ENCODE measurements at places on chromosomes 6 and 20.
A peak's percentile ranks its signal among the peaks of the same experiment; 100 is the strongest.

- DNase-seq: no peak
Measured at GRCh38 chr6:115271434-115271833, 789.3 kb downstream of the FRK start.

DNA sequence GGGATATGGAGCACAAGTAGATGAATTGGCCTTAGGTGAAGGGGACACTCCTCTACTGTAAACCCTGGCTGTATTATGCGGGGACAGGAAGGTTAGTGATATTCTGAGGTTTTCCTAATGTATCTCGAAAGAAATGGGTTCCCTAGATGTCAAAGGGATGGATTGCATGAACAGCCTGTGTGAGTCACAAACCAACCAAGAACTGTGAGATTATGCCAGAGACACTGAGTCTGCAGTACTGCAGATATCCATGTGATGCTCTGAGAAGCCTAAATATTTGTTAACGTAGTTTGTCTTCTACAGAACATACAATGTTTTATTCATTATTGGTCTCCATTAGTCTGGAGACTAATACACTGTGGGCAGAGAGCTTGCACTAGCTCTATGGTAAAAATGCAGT is 182.2 kb downstream of the AKAP7 start:
- no peak for DNase-seq

DNA sequence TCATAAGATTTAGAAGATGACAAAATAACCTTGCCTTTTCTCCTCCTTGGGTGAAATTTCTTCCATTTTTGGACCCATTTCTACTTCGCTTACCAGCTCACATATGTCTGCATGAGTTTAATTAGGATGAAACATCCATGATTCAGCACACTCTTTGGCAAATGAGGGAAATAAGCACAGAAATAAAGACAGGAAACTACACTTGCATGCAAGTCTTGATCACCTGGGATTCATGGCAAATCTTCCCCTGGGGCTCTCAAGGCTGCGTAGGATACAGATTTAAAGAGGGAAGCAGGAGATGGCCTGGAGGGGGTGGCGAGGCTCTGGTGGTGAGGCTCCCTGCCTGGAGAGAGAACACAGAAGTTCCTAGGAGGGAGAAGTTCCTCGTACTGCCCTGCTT is 147.8 kb downstream of the EDN3 start:
- DNase-seq: no peak

GRCh38 chr6:169794317-169795055 is 43.1 kb downstream of the ERMARD start:
- DNase-seq: no peak

- DNase-seq: no peak
Measured at GRCh38 chr20:48758206-48758820, 69.5 kb downstream of the PREX1 start.

GRCh38 chr6:73364549-73364948 is 2.1 kb downstream of the KHDC3L start:
- DNase-seq: no peak

DNA sequence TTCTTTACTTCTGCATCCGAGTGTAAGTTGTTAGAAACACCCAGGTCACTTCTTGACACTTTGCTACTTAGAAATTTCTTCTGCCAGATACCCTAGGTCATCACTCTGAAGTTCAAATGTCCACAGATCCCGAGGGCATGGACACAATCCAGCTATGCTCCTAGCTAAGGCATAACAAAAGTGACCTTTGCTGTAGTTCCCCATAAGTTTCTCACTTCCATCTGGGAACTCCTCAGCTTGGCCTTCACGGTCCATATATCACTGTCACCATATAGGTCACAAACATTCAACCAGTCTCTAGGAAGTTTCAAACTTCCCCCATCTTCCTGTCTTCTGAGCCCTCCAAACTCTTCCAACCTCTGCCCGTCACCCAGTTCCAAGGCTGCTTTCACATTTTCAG is 65.3 kb downstream of the IRF4 start:
- DNase-seq: no peak

GRCh38 chr20:63186528-63187316 is 29.2 kb downstream of the YTHDF1 start:
- DNase-seq: no peak

DNA sequence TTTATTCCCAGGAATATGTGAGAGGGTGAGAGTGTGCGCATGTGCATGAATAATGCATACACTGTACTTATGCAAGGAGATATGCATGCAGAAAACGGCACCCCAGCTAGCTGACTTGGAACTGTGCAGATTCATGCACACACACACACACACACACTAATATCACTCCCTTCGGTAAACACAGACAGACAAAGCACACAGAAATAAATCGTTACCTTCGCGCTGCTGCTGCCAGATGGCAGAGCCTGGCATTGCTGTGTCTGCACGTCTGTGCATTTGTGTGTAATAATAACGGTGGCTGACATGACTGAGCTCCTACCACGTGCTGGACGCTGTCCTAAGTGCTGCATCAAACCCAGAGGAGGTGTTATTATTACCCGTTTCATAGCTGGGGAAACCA is 36.8 kb downstream of the PREX1 start:
- no peak for DNase-seq

DNA sequence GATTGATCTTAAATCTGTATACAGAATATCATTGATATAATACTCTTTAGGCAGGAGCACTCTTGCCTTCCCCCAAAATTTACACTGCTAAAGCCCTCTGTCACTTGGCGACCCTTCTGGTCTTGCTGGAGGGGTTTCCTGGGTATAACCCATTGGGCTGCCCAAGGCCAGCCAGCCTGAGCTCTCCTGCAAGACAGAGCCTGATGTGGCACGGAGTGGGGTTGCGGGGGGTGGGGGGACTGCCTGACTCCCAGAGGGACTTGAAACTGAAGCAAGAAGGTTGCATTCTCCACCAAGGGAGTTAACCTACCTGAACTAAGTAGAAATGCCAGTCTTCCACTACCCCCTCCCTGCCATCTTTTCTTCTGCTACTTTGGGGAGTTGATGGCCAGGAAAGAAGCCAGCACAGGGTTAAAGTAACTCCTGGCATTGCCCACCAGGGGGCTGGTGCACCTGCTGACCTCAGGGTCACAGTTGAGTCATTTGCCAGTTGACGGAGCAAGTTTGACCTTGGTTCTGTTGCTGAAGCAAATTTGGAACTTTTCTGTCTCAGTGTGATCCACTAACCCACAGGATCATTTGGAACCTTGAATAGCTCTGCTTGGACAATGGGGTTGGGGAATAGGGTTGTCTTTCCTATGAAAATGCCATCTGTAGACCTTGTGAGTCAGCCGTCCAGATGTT is 79.4 kb downstream of the ASXL1 start:
- peak; percentile 30 for DNase-seq

GRCh38 chr20:38166703-38167233 is 1.7 kb upstream of the TGM2 start:
- DNase-seq: no peak

DNA sequence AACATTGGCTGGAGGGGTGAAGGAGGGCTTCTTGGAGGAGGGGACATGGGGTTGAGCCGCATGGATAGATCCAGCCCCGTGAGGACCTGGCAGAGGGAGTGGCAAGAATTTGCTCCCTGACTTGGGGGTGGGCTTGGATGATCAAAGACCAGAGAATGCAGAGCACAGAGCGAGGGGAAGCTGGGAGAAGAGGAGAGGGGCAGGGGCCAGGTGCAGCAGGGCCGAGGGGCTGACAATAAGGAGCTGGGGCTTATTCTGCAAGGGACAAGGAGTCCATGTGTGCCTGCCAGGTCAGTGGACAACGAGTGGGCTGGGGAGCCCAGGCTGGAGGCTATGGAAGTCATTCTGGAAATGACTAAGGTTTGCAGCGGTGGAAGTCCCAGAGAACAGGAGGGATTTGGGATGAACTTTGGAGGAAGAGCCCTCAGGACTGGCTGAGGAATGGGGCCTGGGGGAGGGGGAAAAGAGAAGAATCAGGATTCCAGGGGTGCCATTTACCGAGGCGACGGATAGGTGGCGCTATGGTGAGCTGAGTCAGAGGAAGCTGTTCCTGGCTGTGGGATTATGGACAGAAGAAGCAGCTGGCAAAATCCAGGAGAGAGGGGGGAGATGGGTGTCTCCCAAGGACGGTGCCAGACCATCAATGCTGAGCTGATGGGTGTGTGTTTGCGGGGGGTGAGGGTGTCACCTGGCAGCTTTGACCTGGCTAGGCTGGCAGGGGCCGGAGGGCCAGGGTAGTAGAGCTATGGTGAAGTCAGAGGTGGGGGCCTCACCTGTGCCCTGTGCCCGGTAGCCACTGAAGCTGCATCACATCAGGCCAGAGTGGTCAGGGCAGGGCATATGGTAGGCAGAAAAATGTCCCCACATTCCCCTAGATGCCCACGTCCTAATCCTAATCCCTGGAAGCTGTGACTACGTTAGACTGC is 7.8 kb downstream of the KCNG1 start:
- DNase-seq: peak; percentile 57

- no peak for DNase-seq
Measured at GRCh38 chr20:45835329-45835765, 1.7 kb downstream of the SNX21 start.

DNA sequence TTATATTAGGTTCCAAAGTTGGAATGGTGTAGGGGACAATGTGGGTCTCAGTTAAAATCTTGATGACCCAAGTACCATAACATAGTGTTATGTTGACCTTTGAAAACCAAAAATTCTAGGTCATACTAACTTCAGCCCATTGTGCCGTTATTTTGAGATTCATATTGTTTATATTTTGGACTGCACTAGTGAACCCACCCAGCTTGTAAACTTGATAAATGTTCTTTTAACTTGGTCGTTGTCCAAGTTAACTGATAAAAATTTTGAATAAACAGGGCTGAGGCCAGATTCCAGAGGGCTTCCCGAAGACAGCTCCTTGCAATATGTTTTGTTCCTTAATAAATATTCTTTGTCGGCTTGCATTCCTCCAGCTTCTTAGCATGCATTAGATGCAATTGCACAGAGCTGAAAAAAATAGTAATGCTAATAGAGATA is 90.3 kb downstream of the BCAS1 start:
- no peak for DNase-seq
